ENCODE measurements at places on chromosomes 3 and 15.

GRCh38 chr3:173257797-173258196 is 116.8 kb upstream of the SPATA16 start:
- no peak for DNase-seq

DNA sequence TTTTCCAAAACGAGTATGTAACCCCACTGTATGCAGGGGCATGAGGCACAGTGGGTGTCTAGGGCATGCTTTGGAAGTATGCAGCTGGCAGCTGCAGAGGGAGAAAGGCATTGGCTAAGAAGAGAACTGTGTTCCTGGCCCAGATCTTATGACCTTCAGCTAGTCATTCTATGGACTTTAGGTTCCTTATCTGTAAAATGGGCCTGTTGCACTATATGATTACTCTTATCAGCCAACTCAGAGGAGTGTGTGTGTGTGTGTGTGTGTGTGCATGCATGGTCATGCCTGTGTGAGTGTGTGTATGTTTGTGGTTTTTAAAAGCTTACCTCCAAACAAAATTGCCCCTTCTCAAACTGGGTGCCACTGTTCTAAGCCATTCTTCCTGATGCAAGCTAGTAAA is 27.4 kb upstream of the CHST2 start:
- DNase-seq = no peak

DNA sequence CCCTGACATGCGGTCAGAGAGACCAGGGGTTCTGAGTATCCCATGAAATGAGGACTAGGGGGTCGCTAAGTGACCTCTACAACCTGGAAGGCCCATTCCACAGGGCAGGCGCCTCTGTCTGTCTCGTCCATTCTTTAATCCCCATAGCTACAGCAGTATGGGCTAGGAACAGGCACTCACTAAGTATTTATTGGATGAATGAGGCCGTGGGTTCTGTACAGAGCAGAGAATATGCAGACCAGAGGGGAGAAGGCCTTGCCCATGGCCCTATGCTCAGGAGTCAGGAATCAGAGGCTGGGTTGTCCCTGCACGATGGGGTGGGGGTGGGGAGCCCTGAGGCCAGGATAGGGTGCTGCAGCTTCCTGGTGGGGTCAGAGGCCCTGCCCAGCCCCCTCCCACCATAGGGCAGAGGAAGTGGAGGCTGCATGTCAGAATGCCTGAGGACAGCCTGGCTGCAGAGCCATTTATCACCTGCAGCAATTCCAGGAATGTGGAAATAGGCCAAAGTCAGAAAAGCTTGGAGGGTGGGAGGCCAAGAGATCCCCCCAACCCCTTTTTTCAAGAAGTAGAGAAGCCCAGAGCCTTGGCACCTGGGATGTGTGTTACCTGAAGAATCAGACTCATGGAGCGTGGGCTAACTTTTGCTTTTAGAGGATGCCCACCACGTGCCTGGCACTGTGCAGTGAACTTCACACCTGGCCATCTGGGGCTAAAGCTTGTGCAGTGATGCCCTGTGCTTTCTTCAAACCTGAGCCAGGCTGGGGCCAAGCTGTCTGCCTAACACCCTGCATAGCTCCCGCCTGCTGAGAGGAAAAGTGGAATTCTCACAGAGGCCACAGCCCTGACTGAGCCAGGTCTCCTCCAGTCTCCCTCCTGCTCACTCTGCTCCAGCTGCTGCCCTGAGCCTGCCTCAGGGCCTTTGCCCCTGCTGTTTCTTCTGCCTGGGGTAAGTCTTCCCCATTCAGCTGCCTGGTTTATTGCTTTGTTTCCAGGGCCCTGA is 109.4 kb downstream of the WNT7A start:
- no peak for DNase-seq

DNA sequence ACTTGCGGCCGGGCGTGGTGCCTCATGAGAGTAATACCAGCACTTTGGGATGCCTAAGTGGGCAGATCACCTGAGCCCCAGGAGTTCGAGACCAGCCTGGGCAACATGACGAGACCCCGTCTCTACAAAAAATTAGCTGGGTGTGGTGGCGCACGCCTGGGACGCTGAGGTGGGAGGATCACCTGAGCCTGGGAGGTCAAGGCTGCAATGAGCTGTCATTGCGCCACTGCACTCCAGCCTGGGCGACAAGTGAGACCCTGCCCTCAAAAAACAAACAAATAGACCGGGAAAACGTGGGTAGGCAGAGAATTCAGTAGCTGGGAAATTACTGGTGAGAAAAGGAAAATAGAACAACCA is 667 bp downstream of the UMPS start:
- DNase-seq = no peak

GRCh38 chr3:7841451-7841850 is 660.2 kb upstream of the LMCD1 start:
- DNase-seq = no peak

GRCh38 chr15:71114887-71115566 is at the start of gene THSD4:
THSD4 (plus strand) TSS chr15:71115471.
- DNase-seq = no peak

GRCh38 chr15:73079565-73079964 is 27.3 kb downstream of the NEO1 start:
- no peak for DNase-seq
